ENCODE measurements at places on chromosomes 7 and 10. TPM values are rescaled to one million over a fixed set of nuclear protein-coding genes. Genes with fewer than 3 reads are reported as not detected.
A peak's percentile ranks its signal among the peaks of the same experiment; 100 is the strongest.

The CAMK2B gene
- total RNA-seq = 55.1 TPM

GRCh38 chr7:44068054-44068453, 2.7 kb upstream of the PGAM2 start:
- DNase-seq = no peak

GRCh38 chr7:15581352-15581951, 19.6 kb upstream of the AGMO start:
- no peak for DNase-seq

DNA sequence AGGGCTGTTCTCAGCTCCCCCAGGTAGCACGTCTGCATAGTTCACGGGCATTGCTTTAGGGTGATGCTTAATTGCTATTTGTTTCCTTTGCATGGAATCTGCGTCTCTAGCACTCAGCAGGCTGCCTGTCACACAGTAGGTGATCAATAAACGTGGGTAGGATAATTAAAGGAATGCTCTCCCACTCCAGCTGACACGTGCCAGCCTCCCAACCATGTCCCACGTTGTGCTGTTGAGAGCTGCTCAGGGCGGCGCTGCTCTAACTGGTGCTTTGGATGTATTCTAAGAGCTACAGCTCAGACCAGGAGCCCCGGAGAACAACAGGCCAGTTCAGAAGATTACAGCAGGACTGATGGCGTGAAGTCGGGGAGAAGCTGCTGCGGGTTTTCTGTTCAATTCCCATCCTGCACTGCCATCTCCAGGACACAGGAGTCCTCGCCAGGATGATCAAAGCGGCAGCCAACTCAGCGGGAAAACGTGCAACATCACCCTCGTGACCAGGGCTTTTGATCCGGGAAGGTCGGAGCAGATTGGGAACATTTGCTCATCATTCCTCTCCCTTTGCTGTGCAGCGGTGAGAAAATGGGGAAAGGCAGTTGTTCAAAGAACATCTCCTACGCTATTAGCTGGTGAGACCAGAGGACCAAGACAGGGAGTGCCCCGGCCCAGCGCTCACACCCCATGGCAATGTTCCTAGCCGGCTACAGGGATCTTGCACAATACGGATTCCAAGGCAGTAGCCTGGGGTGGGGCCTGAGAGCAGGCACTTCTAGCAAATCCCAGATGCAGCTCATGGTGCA, 50.5 kb upstream of the FOXK1 start:
- DNase-seq = peak; percentile 67

GRCh38 chr10:36888925-36889573, 236.3 kb upstream of the ANKRD30A start:
- peak; percentile 83 for DNase-seq

DNA sequence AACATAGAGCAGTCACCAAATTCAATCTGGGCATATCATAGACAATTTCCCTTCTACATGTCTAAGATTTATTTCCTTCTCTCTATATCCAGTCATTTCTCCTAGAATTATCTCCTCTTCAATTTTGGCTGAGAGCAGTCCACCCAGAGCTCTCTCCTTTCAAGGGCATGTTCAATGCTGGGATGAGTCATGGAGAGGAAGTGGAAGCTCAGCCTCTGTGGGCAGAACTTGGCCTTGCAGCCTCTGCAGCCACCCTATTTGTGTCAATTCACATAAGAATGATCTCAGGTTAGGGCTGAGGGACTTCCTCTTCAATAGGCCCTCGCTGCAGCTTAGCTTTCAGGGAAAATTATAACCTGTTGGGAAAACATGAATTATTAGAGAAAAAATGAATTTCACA, 560.8 kb downstream of the POM121L12 start:
- DNase-seq = no peak

The MKI67 gene
- total RNA-seq = 14.7 TPM

DNA sequence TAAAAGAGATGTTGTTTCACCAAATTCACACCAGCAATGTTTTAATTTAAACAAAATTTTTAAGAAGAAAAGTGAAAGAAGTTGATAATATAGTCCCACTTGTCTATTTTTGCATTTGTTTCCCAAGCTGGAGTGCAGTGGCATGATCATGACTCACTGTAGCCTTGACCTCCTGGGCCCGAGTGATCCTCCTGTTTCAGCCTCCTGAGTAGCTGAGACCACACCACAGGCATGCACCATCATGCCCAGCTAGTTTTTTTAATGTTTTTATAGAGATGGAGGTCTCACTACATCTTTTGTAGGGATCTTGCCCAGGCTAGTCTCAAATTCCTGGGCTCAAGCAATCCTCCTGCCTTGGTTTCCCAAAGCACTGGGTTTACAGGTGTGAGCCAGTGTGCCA, 14.1 kb upstream of the NDUFA5 start:
- no peak for DNase-seq

DNA sequence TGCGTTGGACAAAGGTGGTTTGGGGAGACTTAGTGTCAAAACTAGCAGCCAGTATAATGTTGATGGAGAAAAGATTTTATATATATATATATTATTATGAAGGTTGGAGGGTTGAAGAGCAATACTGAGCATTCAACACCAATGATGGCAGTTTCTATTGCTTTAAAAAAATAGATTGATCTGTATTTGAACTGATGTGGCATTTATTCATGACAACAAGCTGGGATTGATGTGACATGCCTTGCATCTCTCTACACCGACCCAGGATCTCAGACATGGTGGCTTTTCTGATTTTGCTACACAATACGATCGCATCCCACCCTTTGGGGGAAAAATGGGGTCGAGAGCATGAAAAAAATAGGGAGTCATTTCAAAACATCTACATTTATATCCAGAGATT, 175.4 kb downstream of the POU6F2 start:
- DNase-seq = no peak

DNA sequence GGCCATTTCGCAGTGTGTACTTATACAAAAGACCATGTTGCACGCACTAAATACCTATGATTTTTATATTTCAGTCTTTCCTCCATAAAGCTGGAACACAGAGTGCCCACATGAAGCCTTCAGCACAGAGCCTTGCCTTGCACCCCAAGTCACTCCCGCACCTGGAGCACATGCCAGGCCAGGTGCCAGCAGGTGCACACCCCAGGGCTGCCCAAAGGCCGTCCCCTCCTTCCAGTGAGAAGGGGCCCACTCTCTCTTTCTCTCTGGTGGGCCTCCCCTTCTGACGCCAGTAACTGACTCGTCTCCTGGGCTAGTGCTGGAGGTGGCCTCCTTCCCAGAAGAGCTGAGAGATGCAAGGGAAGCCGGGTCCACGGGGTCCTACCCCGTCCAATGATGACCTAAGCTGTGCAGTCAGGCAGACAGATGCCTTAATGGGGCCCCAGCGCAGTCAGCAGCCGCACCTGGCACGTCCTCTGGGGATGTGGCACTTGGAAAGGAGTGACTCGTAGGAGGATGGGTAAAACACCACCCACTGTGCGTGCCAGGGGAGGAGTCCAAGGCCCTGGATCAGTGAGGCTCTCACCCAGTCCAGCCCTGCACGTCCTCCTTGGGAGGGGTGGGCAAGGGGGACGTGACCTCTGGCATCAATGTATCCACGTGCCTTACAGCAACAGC, 17.7 kb upstream of the SHH start:
- no peak for DNase-seq

The CDNF gene
- 2.2 TPM for total RNA-seq

DNA sequence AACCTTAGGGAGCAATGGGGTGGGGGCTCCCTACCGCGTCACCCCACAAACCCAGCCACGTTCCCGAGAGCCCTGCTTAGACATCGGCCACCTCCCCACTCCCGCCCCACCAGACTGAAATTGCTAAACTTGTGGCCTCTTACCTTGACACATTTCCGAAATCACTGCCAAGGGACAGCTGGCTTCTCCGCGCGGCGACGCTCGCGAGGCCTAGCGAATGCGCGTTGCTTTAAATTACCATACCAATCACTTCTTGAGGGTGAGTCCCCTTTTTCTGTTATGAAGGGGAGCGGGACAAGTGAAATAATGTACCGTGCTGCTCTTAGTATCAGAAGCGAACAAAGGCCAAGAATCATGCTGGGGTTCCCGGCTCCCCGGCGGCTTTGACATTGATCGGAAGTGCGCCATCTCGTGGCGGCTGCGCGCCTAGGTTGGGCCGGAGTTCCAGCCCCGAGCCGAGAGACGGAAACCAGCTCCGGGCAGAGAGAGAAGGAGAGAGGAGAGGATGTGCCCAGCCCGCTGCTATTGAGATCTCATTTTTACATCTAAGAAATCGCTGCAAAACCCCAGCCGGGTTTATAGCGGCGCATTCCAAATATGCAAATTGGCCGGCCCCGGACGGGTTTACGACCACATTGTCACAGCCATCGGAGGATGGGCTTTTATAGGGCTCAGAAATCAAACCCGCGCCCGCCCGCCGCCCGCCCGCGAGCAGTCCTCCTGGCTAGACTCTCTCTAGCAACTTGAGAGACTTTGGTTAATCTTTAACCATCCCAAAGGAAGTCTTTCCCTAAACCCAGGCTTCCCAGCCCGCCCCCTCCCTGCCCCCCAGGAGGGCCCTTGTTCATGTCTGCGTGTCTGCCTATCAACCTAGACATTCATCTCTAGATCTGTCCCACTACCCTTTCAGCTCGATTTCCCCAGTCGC, 5.3 kb downstream of the HOXA11 start:
- peak; percentile 81 for DNase-seq

- DNase-seq = peak; percentile 26
Measured at GRCh38 chr10:50224330-50224952, 26.9 kb downstream of the ASAH2 start.

GRCh38 chr7:2932402-2933251, 88.5 kb upstream of the GNA12 start:
- peak; percentile 61 for DNase-seq

Measured in glutamatergic neuron (in vitro differentiated cells).